ENCODE measurements at places on chromosomes 2 and 18.

DNA sequence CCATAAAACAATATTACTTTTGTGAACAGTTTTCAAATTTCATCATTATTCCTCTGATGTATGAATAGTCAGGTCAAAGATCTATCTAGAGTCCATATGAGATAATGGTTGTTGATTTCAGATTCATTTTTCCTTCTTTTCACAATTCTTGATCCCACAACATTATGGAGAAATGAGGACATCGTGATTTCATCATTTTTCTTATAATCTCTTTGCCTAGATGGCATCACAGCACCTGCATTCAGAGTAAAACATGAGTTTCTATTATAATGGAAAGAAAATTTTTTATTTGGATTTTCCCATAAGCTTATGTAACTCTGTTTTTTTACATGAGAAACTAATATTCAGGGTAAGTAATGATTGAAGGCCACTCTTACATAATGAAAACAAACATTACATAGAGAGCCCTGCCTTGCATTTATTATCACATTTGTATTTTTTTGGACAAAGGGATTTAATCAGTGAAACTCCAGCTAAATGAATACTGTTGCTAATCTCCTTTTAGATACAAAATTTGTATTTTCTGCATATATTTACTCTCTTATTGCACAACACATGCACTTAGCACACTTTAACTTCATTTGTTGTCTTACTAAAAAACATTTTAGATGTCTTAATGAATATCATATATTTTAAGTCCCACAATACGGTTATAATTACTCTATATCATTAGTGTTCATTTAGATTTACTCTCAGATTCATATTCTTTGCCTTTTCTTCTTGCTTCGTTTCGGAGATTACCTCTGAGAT is 188.4 kb upstream of the KYNU start:
- DNase-seq: no peak

DNA sequence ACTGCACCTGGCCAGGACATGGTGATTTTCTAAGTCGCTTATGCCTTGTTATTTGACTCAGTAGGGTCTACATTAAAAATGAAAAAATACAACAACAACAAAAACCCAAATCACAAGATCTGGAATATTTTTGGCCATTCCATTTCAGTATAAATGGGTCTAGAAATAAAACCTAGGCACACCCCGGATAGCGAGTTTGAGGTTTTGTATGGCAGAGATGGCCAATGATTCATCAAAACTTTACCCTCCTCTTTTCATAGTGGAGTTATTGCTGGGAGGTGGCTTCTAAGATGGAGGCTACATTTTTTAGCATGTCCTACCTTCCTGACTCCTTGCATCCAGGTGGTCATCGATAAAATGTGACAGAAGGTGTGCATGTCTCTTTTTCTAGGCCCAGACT is 49.3 kb upstream of the PELI1 start:
- DNase-seq: no peak

- DNase-seq: no peak
Measured at GRCh38 chr2:241048949-241049343, 50.5 kb downstream of the SNED1 start.

DNA sequence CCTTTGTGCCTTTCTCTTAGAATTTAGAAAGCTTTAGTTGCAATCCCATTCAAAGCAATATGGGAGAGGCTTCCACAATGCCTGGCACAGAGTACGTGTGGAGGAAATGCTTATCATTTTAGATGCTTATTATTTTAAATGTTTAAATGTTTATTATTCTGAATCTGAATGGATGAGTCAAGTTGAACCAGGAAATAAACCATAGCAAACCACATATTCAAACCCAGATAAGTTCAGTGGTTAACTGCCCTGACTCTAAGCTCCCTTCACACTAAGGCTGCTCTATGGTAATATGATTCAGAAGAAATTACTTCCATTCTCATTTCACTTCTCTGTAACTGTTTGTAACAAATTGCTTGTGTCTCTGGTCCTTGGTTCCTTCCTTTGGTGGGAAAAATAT is 5.2 kb upstream of the PPP4R1 start:
- no peak for DNase-seq

Measured in NCI-H1694 (cell line).